Stimulated activated CD4-positive, alpha-beta T cell treated with anti-CD3 and anti-CD28 coated beads, TNF-alpha, amount 100 ng/mL, for 24 hours (primary cell): ENCODE measurements at places on chromosomes 16 and 17.

- no peak for DNase-seq
Measured at GRCh38 chr17:49993423-49994060, 1.5 kb downstream of the DLX3 start.

DNA sequence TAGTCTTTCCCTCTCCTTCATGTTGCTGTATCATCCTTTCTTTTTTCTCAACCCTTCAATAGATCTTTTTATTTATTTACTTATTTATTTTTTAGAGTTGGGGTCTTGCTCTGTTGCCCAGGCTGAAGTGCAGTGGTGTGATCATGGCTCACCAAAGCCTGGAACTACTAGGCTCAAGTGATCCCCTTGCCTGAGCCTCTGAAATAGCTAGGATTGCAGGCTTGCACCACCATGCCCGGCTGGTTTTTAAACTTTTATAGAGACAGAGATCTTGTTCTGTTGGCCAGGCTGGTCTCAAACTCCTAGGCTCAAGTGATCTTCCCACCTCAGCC lies 51.7 kb downstream of the SNX29 start:
- no peak for DNase-seq

DNA sequence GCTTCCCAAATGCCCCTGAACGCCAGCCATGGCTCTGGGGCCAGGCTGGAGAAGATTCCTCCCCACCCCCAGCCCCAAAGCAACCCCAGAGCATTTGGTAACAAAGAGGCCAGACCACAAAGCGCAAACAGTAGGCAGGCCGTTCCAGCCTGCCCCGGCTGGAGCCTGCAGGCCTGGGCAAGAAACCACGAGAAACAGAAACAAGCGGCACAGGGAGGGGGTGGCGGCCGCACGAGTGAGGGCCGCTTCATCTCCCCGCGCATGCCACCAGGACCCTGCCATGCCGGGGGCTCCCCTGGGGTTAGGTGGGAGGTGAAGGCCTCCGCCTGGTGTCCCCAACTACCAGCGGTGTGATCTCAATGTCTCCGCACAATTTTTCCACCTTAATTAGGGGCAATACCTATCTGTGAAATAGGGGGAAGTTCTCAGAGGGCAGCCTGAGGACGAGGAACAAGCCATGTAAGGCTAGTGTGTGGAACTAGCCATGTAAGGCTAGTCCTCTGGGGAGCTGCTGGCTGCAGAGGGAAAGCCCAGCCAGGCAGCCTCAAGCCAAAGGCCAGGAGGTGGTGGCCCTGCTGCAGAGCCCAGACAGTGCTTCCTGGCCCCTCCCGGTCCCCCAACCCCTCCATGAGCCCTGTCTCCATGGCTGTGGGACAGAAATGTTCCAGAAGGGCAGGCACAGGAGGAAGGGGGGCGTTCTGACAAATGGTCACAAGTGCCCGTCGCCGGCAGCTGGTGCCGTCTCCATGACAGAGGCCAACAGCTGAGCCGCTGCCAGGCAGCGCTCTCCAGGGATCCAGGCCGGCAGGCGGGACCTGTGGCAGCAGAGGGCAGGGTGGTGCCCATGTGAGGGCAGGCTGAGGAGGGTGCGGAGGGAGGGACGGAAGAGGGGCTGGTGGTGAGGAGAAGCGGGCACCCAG lies 14.5 kb upstream of the MTSS2 start:
- DNase-seq = no peak

DNA sequence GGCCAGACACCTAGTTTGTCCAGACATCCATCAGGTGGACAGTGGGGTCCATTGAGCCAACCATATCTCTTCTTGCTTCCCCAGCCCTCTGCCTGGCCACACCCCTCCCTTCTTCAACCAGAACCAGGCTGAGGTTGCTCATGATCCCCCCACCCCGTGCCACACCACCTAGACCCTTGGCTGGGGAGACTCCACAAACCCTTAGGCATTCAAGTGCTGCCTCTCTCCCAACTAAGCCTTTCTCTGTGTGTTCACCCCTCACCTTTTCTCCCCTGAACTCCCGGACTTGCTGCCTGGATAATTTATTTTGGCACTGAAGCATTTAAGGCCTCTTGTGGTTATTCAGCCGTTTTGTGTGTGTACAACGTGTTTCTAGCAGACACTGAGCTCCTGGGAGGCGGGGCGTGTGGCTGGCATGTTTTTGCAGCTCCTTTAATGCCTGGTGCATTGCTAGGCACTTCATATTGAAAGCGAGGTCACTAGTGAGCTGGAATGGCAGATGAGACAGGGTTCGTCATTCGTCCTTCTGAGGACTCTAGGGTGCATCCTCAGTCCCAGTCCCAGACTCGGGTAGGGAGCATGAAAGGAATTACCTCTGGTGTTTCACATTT lies 28.7 kb downstream of the CACNA1G start:
- no peak for DNase-seq

DNA sequence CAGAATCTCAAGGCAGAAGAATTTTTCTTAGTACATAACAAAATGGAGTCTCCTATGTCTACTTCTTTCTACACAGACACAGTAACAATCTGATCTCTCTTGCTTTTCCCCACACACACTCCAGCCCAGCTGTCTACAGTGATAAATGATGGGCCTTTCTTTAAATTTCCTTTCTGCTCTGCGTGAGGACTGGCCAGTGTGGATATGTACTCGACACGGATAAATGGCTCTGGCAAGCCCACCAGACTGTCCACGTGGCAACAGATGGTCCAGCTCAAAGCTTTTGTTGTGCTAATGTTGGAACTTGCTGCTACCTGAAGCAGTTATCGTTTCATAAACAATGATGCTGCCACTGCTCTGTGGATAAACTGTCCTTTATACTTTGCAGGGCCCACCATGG lies 410.7 kb downstream of the TMEM114 start:
- DNase-seq = no peak

- no peak for DNase-seq
Measured at GRCh38 chr16:8716592-8716991, 42.2 kb downstream of the ABAT start.

- DNase-seq = peak; percentile 17
Measured at GRCh38 chr16:46961373-46962353, 11.8 kb downstream of the DNAJA2 start.

GRCh38 chr17:36027761-36028160 lies 10.0 kb upstream of the CCL23 start:
- DNase-seq = no peak

DNA sequence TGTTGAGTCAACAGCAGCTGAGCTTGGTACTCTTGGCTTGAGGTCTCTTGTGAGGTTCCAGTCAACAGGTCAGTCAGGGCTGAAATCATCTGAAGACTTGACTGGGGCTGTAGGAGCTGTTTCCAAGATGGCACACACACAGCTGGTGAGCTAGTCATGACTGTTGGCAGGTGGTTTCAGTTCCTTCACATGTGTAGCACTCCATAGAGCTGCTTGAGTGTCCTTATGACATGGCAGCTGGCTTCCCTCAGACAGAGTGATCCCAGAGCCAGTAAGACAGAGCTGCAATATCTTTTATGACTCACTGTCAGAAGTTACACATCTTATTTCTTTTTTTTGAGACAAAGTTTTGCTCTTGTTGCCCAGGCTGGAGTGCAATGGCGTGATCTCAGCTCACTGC lies 19.5 kb upstream of the GAS7 start:
- DNase-seq = no peak

DNA sequence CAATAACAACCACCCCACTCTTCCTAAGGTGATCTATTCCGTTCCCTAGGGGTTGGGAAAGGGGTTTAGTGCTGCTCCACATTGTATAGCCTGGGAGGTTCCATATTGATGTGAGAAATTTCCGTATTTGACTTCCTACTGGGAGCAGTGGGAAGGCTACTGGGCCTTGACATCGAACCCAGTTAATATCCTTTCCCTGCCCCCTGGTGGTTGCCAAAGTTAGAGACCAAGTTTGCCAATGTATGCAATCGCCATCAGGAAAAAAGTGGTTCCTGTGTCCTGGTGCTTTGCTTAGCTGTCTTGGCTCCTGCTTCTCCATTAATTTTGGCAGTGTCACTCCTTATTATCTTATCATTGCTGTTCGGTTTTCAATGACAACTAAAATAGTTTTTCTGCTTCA lies 914.9 kb downstream of the KCNJ2 start:
- no peak for DNase-seq

DNA sequence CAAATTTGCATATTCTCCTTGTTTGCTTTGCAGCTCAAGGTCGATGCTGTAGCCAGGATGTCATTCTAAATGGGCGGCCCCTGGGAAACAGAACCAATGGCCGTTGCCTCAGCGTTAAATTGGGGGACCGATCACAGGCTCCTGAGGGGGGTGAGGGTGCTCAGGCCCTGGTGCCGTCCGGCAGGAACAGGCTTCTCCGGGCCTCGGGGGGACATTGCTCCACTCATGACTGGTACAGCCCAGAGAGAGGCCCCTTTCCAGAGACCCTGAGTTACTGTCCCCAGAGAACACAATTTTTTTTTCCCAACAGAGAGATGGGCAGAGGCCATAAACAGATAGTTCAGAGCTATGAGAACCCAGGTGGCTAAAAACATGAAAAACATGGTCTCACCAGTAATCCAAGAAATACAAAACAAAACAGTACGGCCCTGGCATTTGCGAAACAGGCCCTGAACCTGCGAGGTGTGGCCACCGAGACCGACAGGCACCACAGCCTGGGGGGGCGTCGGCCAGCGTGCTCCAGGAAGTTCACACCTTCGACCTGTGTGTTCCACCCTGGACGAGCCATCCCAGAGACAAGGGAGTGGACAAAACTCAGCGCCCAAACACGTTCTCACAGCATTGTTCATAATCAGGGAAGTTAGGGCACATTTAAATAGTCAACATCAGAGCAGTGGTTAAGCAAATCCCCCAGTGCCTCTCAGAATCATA lies 82.8 kb downstream of the METRNL start:
- no peak for DNase-seq

DNA sequence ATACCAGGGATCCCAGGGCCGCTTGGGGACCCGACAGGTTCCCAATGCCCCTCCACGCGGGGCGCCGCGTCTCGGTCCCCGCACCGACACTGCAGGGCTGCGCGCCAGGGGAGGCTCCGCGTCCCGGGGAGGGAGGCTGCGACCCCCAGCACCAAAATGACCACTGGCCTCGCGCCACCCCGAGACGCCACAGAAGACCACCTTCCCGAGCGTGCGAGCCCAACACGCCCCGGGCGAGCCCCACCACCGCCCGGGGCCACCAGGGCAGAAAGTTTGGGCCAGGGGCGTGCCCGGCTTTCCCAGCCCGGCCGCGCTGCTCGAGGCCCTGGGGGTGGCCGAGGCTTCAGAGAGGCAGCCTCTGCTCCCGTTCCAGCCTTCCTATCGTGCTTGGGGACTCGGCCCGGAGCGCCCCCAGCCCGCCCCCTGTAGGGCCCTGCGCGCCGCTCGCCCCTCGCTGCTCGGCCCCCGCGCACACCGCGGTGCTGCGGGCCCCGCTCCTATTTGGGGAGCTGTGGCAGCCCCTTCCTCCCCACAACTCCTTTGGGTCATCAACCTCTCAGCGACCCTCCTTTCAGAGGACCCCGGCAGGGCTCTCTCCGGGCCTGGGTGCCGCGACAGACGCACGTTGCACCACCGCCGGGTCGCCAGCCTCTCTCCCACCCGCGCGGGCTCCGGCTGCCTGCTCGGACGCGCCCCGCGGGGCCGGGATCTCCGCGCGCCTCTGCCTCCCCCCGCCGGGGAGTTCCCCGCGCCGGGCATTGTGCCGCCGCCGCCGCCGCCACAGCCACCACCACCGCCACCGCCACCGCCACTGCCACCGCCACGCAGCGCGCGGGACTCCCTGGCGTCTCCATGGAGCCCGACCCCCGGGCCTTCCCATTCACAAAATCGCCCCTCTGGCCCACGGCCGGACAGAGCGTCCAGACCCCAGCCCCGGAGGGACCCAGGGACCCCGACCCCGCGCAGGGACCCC lies 892 bp downstream of the RBFOX3 start:
- no peak for DNase-seq

DNA sequence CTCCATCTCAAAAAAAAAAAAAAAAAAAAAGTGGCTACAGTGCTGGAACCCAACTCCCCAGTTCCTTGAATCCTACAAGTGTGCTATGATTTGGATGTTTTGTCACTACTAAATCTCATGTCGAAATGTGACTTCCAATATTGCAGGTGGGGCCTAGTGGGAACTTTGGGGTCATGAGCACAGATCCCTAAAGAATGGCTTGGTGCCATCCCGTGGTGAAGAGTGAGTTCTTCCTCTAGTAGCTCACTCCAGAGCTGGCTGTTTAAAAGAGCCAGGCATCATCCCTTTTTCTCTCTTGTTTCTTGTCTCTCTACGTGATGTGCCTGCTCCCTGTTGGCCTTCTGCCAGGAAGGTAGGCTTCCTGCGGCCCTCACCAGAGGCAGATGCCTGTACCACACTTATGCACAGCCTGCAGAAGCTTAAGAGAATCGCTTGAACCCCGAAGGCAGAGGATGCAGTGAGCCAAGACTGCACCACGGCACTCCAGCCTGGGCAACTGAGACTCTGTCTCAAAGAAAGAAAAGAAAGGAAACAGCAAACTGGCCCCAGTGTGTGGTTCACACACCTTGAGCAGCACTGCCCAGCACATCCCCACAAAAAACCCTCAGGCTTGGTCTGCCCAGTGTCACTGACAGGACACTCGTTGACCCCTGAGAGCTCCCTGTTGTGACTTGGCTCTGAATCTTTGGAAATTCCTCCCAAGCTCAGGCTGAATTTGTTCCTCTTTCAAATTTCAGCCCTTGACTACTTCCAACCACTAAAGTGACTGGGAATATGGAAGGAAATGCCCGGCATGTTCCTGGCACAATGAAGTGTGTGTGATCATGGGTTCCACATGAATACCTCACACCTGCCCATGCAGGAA lies 3.1 kb downstream of the MT1E start:
- no peak for DNase-seq

GRCh38 chr16:11128211-11129141 lies 127.5 kb downstream of the SOCS1 start:
- DNase-seq = no peak

GRCh38 chr17:210402-210801 lies 29.0 kb upstream of the DOC2B start:
- no peak for DNase-seq

- DNase-seq = no peak
Measured at GRCh38 chr16:53821957-53822625, 118.1 kb downstream of the FTO start.

GRCh38 chr16:85374571-85374872 lies 238.6 kb upstream of the GSE1 start:
- no peak for DNase-seq

DNA sequence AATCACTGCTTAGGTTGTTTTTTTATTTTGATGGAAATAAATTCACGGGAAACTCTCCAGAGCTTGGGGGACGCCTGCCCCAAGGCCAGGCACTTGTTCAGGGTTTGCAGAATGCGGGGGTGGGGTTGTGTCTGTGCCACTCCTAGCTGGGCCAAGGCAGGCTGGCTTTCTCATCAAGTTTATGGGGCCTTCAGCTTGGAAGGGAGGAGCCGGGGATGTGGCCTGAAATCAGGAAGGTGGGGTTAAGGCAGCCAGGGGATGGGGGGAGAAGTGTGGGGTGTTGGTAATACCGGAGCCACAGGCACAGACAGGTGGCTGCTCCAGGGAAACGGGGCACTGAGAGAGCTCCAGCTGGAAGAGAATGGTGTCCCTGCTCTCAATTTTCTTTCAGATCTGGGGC lies 1.7 kb upstream of the CHAD start:
- no peak for DNase-seq
